ENCODE measurements at places on chromosomes 11 and 22.

DNA sequence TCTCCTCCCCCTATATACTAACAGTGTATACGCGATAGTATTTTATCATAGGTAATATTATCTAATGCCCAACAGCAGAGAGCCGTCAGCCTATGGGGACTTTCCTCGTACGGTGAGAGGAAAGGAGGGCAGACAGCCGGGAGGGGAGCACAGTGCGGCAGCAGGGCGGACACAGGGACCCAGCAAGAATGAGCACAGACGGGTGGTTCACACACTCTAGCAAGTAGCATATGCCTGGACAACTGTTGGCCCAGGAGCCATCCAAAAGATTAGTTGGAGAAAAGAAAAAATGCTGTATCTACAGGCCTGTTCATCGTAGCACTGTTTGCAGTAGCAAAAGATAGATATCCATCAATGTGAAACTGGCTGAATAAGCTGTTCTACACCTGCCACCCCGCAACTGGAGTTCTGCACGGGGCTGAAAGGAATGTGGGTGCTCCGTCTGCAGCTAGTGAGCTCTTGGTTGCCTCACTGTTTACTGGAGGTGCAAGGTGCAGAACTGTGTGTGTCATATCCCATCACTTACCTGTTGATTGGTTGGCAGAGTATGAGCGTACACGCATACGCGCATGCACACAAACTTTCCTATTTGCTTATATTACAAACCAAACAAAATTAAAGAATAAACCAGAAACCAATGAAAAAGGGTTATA, 324.3 kb downstream of the TBC1D22A start:
- no peak for DNase-seq

DNA sequence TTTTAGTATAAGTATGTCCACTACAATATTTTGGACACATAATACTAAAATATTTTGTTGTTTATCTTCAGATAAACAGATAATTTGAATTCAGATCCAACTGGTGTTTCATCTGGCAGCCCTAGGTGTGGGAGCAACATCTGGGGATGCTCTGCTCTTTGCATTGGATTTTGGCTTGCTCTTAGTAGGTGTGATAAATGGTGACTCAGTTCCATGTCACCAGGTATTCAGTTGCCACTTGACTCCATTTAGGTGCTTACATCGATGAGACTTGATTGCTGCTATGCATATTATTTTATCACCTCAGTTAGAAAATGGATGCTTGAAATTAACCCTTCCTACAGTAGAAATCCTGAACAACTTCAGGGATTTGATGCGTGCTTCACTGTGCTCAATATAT, 13.3 kb upstream of the AMOTL1 start:
- DNase-seq: no peak

DNA sequence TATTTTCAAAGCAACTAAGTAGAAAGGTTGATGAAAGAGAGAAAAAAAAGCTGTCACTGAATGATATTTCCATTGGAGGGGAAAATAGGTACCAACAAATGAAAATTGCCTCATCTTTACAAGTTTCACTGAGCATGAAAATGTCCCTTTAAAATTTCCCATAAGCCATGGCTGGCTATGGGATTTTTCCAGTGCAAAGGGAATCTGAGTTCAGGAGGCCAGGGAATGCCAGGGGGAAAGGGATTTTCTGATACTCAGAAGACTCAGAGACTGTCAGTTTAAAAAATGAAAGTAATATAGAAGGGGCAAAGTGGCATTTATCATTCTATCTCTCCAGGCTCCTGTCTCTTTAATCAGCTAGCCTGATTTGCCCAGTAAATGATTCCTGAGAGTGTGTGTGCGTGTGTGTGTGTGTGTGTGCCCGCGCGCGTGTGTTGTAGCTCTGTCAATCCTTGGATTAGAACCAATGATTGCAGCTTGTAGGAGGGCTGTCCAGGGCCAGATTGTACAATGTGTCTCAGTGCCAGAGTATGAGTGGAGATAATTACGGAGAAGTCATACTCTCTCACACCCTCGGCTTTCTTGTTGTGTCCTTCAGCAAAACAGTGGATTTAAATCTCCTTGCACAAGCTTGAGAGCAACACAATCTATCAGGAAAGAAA, at the start of gene NTM:
TSS of gene NTM (plus strand) at position 526 of the 662 bp plus-strand sequence.
- no peak for DNase-seq

- peak; percentile 30 for DNase-seq
Measured at GRCh38 chr11:44634401-44635281, 69.2 kb downstream of the CD82 start.

DNA sequence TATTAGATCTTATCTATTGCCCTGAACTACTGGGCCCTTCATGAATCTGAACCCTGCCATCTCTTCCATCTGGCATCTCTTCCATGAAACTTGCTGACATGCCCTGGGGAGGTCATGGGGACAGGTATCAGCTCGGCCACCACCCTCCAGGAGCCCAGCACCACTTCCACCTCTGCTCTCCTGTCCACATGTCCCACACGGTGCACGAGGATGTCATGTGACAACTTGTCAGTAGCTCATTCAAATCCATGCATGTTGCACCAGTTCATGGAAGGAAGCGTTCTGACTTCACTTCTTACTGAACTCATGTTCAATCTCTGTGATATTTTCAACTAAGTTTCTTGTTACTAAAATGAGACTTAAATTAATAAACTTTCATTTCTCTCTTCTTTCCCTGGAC, 16.6 kb downstream of the YPEL1 start:
- DNase-seq: no peak

GRCh38 chr11:37574361-37574760, 976.3 kb upstream of the RAG2 start:
- no peak for DNase-seq

DNA sequence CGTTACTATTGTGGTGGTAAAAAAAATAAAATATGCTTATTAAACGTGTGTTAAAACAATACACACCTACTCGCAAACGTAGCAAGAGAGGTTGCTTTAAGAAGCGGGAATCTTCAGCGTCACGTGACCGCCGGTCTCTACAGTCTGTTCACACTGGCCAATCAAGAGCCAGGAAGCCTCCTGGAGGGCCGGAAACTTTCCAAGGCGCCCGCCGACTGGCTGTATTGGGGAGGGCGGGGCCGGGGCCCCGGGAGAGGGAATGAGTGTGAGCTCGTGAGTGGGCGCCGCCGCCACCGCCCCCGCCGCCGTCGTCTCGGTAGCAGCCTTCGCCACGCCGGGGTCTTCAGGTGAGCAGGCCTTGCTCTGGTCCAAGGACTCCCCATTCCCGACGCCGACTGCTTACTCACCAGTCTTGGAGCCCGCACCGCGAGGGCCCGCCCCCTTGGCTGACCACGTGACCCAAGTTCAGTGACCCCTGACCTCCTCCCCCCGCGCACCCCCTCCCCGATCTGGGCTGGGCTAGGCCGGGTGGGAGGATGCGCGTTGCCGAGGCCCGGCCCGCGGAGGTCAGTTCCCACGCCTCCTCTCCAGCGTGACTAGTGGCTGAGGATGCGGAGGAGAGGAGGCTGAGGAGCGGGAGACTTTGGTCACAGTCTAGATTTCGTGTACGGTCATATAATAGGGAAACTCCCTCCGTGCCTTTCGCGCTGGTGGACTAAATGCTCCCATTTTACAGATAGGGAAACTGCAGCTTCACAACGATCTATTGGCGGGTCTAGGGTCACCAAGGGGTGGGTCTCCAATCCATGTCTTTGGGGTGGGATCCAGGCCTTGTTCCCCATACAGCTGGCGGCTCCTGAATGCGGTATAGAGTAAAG, at the start of gene TAF6L:
TSS of gene TAF6L (plus strand) at position 253 of the 878 bp plus-strand sequence. CDS start 4,388 bp downstream, outside the sequence.
- DNase-seq: peak; percentile 89

- DNase-seq: no peak
Measured at GRCh38 chr11:64711138-64711955, 11.7 kb downstream of the NRXN2 start.

GRCh38 chr22:42066126-42066761, 4.4 kb downstream of the NAGA start:
- no peak for DNase-seq

GRCh38 chr11:64239662-64240434, 1.0 kb upstream of the FKBP2 start:
- no peak for DNase-seq

- no peak for DNase-seq
Measured at GRCh38 chr11:94139416-94139815, 10.8 kb downstream of the PANX1 start.

- no peak for DNase-seq
Measured at GRCh38 chr11:75246006-75246670, 5.6 kb downstream of the TPBGL start.

DNA sequence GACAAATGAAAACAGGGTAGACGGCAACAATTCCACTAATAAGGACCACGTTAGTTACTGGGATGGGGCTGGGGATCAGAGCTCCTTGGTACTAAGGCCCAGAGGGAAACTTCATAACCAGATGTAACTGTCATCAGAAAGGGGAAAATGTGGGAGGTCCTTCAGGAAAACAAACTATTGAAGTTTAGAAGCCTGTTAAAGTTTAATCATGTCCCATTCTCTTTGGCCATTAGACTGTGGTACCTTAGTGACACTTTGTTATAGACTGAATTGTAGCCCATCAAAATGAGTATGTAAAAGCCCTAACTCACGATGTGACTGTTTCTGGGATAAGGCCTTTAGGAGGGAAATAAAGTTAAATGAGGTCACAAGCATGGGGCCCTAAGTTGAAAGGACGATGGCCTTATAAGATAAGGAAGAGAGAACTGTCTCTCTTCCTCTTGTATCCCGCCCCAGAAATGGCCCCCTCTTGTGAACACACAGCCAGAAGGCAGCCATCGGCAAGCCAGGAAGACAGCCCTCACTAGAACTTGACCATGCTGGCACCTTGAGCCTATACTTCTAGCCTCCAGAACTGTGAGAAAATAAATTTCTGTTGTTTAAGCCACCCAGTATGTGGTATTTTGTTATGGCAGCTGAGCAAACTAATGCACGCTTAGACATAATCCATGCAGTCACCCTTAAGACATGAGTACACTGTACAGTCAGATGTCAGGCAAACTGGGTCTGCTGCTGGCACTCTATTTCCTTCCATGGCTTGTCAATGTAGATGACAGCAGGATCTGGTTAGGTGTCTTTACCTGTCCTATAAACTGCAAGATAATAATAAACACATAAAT, 26.9 kb upstream of the USP47 start:
- no peak for DNase-seq

- no peak for DNase-seq
Measured at GRCh38 chr11:117921456-117921855, 7.7 kb downstream of the TMPRSS13 start.

- DNase-seq: peak; percentile 66
Measured at GRCh38 chr22:41217553-41218157, 12.5 kb downstream of the L3MBTL2 start.

- no peak for DNase-seq
Measured at GRCh38 chr11:47254386-47254785, 3.4 kb upstream of the NR1H3 start.

DNA sequence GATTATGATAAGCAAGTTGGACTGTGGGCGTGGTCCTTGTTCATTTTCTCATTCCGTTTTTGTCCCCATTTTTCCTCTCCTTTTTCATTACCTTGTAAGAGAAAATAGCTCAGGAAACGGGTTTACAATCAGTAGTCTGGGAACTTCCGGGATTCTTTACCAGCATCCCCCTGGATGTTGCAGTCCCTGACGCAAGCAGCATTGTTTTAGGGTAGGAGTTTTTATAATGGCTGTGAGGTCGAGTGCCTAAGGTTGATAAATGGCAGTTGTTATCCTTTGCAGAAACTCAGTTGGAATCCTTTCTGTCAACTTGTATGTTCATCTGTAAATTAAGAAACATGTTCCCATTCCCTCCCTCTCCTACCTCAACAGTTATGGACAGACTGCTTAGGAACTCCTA, 68.3 kb downstream of the ARHGEF12 start:
- DNase-seq: no peak

DNA sequence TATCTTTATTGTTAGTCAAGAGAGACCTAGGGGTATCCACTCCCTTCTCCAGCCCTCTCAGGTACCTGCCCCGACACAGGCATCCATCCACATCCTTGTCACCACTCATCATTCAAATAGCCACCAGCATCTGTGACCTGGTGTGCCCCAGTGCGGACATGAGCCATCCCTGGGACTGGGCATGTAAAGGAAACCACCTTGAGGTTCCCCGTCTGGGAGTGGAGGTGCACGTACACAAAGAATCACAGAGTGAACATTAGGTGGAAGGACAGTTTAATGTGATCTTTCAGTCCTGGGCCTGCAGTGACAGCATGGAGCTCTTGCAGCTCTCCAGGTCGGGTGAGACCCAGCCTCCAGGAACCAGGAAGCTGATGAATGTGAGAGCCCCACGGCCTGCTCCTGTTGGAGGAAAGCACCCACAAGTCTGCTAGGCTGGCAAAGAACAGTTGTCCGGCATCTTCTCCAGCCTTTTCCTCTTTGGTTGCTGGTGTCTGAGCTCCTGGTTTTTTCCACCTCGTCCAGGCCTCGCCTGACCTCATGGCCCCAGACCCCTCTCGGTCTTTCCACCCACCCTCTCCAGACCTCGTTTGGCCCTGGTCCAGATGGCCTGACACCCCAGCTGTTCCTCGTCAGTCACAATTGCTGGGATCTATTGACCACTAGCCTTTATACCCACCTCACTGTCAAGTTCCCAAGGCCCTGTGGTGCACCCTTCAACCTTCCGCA, 16.5 kb downstream of the PSMD13 start:
- no peak for DNase-seq

DNA sequence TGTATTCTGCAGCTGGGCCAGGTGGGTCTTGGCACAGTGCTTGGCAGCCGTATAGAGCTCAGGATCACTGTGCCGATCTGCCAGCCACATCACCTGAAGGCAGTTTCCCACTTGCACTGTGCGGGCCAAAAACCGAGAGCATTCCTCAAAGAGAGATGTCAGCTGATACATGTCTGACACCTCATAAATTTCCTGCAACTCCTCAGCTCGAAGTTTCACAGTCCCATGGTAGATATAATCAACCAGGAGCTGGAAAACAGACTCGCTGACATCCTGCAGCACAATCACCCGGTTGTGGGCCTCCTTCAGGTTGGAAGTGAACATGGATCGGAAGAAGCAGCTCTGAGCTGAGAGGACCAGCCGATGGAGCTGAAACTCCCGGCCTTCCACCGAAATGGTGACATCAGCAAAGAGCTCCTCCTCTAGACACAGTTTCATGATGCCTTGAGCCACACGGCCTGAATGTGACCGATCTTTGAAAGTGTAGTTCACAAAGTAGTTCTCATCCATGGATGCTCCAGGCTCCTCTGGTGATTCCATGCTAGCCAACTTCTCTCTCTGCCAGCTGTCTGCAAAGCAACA, 1.2 kb downstream of the KBTBD4 start:
- no peak for DNase-seq

GRCh38 chr22:24696551-24697001, 77.9 kb downstream of the PIWIL3 start:
- DNase-seq: no peak

DNA sequence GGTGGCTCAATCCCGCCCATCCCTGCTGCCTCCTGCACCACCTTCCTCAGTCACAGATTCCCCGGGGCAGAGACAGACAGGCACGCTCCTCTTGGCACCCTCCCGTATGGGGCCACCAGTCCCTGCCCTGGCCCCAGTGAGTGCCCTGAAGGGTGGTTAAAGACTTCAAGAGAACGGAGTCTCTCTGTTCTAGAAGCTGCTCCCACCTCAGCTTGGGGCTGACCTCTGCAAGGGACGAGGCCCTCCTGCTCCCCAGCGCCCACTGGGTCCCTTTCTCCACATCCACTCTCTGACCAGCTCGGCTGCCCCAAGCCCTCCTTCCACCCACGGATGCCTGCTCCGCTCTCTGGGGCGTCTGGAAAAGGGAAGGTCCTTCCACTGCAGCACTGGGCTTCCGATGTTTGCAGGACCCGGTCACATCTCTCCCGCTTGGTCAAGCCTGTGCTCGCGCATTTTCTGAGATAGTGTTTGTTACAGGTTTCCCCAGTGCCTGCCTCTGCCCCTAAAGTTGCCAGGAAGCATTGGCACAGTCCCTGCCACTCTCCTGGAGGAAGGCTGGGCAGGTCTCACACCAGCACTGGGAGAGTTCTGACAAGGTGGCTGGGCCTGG, 1487.9 kb downstream of the TBC1D22A start:
- DNase-seq: no peak

GRCh38 chr11:94749369-94749768, 18.8 kb upstream of the AMOTL1 start:
- no peak for DNase-seq

All from AG04450 (cell line).